ENCODE measurements at places on chromosomes 6 and 20.
A peak's percentile ranks its signal among the peaks of the same experiment; 100 is the strongest.

- DNase-seq, result no peak
Measured at GRCh38 chr6:73263570-73263909, 544 bp upstream of the KHDC1 start.

DNA sequence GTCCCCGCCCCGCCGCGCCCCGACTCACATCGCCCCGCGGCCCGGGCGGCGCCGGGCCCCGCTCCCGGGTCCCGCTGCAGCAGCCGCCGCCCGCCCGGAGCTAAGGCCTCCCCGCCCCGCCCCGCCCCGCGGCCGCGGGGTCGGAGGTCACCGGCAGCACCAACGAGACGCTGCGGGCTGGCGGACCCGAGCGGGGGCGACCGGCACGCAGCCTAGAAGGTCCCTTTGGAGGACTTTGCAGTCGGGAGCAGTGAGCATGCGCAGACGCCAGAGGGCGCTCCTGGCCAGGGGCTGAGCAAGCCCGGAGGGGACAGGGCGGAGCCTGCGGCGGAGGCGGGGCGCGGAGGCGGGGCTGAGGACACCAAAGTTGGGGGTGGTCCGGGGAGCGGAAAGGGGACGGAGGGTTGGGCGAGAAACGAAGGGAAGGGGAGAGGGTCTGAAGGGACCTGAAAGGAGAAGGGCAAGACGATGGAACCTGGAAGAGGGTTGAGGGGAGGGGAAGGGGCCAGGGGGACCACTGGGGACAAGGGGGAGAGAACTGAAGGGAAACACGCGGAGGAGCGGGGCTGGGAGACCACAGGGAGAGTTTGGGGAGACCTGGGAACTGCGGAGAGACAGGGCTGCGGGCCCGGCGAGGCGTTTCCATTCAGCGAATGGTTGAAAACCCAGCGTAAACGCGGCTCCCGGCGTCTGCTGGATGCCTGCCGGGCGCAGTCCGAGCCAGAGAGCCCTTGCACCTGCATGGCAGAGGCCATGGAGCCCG is at the start of gene FRS3:
Gene FRS3 (minus strand): TSS at position 113 of the 763 bp plus-strand sequence. CDS start 2,913 bp downstream, outside the sequence.
- peak; percentile 99 for DNase-seq

DNA sequence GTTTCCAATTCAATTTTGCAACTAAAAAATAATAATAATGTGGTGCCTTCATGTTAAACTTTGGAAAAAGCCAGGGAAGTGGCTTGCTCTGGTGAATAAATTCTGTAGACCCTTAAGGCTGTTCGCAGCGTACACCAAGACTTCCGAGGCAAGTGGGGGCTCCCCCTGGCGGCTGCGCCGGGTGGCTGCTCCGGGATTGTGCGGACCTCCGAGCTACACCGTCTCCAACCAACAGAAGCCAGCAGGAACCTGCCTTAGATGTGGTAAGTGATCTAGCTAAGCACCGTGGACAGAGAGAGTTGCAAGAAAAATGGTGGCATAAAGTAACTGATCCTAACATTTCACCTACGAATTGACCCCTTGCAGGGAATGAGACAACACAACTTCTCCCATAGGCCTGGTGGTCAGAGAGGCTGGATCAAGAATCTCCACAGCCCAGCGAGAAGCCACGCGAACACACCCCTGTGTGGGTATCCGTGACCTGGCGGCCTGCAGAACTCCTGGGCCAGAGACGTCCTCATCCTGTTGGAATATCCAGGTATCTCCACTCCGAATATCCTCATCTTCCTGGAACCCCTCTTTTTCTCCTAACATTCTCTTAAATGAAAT is 69.6 kb downstream of the TBXT start:
- DNase-seq, result peak; percentile 26

DNA sequence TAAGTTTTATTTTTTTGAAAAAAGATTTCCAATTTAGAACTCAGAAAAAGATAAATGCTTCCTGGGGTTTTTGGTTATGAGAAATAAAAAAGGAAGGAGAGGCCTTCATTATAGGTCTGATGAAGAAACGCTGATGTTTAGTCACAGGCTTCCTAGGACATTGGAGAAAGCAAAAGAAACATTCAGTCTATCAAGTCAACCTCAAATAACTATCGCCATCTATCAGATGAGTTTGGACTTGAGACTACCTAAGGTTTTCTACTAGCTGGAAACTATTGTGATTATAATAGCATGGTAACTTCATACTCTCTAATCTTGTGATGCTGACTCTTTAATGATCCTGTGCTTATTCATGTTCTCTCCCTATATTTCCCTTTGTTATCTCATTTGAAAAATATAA is 171.3 kb downstream of the TPBG start:
- DNase-seq, result no peak

DNA sequence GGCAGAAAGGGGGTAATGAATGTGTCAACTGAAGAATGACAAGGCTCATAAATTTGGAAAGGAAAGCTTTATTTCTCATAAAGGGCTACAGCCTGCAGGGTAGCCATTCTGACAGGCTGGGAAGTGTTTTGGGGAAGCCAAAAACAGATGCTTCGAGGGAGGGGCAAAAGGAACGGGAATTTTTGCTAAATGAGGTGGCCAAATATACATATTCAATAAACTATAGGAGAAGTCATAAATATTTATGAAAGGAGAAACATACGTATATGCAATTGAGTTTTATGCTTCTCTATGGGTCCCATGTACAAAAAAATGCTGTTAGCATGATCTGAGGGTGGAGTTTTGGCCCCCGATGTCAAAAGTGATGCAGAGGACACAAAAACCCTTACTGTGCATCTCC is 180.7 kb downstream of the FNDC1 start:
- no peak for DNase-seq

DNA sequence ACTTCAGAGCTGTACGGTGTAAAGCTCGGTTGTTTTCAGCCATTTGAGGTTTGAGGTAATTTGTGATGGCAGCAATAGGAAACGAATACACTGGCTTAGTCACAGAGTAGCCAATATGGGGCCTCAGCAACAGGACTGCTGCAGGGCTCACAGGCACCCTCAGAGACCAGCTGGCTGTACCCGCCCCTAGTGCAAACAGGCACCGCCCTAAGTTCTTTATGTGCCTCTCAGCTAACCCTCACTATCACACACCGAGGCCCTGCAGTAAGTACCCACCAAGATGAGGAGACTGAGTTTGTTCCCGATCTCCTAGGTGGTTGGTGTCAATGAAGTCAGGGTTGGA is 11.2 kb upstream of the SERPINB9 start:
- DNase-seq, result no peak

- no peak for DNase-seq
Measured at GRCh38 chr6:6689400-6690143, 101.1 kb downstream of the LY86 start.

- no peak for DNase-seq
Measured at GRCh38 chr6:159376516-159377158, 207.4 kb downstream of the FNDC1 start.

DNA sequence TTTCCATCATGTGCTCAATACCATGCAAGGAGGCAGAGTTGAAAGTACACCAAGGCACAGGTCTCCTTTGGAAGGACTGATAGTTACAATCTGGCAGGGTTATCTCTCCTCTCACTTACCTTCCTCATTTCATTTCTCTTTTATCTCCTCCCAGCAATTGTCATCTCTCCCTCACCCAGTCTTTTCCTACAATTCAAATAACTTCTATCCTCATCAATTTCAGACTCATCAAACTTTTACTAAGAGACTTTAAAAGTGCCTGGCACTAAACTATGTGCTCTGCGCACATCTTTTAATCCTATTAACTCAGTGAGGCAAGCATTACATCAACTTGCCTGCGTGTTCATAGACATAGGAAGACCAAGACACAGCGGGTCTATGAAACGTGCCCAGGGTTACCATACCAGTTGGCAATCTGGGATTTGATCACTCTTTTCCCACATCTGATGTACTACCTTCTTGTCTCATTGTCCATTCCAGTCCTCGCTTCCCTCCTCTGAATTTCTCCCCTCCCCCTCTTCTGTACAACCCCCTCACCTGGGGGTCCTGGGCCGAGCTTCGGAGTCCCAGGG is 1.2 kb downstream of the VARS1 start:
- no peak for DNase-seq

GRCh38 chr6:74782346-74782745 is 423.5 kb downstream of the COL12A1 start:
- no peak for DNase-seq

GRCh38 chr6:151630387-151630786 is 136.6 kb downstream of the CCDC170 start:
- no peak for DNase-seq

GRCh38 chr6:45690846-45691245 is 313.1 kb upstream of the SUPT3H start:
- DNase-seq, result no peak

DNA sequence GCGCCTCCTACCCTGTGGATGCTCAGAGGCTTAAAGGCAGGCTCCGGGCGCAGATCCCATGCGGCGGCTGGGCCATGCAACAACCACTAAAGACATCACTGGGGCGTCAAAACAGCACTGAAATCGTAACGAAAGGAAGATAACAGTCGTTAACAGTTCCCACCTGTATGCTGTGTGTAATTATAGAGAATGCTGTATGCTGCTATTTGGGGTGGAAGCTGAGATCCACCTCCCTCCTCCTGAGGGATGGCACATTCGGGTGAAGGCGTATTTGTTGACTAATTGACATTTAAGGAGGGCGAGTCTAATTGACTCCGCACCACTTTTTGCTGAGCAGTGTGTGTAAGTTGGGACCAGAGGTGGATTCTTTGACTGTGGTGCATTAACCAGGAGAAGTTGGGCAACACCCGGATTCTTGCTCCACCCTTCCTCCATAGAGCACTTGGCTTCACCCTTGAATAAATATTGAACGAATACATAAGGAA is 687 bp downstream of the SLC35A1 start:
- no peak for DNase-seq

DNA sequence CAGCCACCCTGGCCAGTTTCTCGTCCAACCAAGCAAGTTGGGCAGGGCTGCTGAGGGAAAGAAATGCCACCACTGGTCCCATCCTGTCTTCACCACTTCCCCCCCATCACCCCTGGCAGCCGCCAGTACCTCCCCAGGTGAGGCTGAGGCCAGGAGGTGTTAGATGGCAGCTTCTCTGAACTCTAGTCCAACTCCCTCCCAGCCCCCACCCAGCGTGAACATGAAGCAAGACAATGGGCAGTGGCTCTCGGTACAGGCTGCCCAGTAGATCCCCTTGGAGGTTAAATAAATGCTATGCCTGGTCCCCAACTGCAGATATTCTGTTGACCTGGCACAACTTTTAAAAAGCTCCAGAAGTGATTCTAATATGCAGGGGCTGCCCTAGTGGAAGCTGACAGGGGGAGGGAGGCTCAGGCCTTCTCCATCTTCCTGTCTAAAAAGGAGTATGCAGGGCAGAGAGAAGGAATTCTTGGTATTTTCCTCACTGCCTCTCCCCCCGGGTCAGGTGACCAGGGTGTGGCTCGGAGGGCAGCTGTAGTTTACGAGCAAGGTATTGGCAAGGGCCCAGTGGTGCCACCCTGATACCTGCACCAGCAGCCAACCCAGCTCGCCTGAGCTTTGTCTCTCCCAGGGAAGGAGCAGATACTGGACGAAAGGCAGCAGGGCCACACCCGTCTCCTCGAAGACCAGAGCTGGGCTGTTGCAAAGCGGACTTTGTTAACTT is 25.7 kb downstream of the KCNK5 start:
- DNase-seq, result no peak

GRCh38 chr20:23166563-23166962 is 80.4 kb upstream of the CD93 start:
- no peak for DNase-seq

- DNase-seq, result no peak
Measured at GRCh38 chr6:121482004-121482693, 46.7 kb downstream of the GJA1 start.

- DNase-seq, result no peak
Measured at GRCh38 chr6:16230953-16231352, 7.4 kb upstream of the GMPR start.

GRCh38 chr6:136524339-136524935 is 25.8 kb downstream of the MAP7 start:
- DNase-seq, result no peak

DNA sequence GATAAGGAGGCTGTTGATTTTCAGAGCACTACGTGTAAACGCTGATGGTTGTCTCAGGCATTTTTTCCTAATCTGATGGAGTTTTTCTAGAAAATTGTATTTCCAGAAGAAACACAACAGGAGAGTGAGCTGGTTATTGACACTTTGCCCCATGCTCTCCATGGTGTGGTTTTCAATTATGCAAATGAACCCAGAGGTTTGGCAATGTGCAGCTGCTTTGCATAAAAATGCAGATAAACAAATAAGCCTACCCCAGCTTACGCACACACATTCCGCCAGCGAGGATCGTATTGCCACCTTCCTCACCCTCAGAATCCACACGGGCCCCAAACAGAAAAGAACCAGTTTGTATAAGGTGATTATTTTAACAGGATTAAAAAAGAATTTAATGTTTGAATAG is 45.1 kb upstream of the FRMD1 start:
- DNase-seq, result no peak

DNA sequence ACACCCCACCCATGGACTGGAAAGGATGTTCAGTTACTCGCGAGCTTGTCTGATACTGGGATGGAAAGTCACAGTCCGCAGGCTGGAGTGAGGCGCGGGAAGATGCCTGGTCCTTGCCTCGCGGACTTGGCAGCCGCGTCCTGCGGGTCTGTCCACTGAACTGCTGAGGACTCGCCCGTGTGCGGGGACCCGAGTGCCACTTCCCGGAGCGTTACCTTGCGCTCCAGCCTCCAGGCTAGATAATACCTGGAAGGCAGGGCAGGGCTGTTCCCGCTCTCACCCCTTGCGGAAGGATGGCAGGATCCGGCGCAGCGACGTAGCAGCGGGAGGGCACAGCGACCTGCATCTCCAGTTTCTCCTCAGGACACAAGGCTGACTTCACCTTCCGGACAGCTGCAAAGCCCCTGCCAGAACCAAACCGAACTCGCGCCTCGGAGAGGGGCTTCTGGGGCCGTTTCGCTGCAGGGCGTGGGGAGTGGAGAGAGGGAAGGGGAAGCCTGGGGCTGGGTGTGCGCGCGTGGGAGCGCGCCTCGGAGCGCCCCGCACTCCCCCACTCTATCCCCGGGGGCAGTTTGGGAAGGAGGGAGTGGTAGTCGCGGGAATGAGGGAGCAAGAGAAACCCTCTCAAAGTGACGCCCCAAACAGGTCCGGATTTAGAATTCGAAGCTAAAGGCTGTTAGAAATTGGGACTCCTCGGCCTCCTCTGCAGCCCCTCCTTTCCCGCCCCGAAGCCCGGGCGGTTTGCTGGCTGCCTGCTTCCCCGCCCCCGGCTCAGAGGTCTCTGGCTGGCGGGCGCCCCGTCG is at the start of gene KCNQ5:
Gene KCNQ5 (plus strand): TSS at position 774 of the 803 bp plus-strand sequence.
- DNase-seq, result no peak

DNA sequence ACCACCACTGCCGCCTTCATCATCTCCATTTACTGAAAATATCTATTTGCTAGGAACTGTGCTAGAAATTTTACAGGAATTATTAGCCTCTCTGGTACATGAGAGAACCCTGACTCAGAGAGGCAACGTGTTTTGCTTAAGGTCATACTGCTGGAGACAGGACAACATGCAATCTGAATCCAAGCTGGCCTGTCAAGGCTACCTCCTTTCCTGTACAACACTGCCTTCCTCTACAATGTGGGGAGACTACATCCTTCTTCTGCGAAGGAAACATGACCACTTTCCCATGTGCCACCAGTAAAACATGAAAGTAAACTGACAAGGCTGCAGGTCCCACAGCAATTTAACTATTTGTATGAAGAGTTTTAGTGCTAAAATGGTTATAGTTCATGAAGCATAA is 200.9 kb downstream of the BACH2 start:
- DNase-seq, result no peak

Measured in stimulated activated CD8-positive, alpha-beta memory T cell treated with anti-CD3 and anti-CD28 coated beads, Interleukin-7, amount 100 ng/mL, for 1 hour (primary cell).